ENCODE measurements at places on chromosomes 12 and 14. TPM values are rescaled to one million over a fixed set of nuclear protein-coding genes. Genes with fewer than 3 reads are reported as not detected.

Gene FSCB
- total RNA-seq: not detected

- DNase-seq: no peak
These were observed 13.3 kb upstream of the C12orf75 start for GRCh38 chr12:105316931-105317852.

- DNase-seq: no peak
These were observed 166.7 kb upstream of the SYT1 start for GRCh38 chr12:78697817-78698415.

DNA sequence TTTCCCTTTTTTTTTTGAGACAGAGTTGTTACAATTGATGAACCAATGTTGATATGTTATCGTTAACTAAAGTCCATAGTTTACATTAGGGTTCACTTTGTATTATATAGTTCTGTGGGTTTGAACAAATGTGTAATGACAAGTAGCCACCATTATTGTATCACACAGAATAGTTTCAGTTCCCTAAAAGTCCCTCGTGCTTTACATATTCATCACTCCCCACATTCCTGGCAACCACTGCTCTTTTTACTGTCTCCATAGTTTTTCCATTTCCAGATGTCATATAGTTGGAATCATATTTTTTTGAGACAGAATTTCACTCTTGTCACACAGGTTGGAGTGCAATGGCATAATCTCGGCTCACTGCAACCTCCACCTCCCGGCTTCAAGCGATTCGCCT lies 12.5 kb downstream of the HSD17B6 start:
- no peak for DNase-seq

GRCh38 chr12:96828169-96828789 lies 78.8 kb upstream of the NEDD1 start:
- peak; percentile 4 for DNase-seq

Data from natural killer cell (primary cell).